ENCODE measurements at places on chromosomes 2 and 18.

DNA sequence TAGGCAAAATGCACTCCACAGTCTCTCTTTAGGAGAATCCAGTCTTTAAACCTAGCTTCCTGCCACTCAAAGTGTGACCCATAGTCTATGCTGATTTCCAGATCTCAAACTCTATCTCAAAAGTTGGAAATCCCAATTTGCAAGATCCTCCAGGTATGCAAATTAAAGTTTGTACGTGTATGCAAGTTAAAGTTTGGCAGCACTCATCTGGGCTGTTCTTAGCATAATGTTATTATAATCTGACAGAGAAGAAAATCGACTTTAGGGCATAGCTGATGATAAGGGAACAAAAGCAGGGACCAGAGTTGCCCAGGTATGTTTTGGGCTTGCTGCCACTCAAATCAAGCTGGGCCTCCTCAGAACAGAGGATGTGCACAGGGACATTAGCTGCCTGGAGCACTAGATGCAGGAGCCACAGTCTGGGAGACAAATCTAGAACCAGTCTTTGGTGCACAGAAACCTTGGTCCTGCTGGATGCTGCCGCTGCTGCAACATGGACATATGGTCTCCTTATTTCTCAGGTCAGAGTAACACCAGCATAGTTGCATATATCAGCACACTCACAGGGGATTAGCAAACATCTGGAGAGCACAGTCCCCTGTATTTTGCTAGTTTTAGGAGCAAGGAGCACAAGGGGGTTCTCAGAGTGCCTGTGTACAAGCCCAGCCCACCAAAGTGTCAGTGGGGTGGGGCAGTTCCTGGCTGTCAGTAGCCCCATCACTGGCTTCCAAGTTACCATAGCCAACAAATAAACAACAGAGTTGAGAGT, 242.6 kb downstream of the TTC32 start:
- H3K4me3 ChIP-seq = no peak overlapping the region
- no peak for DNase-seq
- no peaks in the 10 kb centered on the region for H3K36me3 ChIP-seq
- no peaks in the 10 kb centered on the region for H3K4me1 ChIP-seq
- no peak overlapping the region for H3K27ac ChIP-seq

DNA sequence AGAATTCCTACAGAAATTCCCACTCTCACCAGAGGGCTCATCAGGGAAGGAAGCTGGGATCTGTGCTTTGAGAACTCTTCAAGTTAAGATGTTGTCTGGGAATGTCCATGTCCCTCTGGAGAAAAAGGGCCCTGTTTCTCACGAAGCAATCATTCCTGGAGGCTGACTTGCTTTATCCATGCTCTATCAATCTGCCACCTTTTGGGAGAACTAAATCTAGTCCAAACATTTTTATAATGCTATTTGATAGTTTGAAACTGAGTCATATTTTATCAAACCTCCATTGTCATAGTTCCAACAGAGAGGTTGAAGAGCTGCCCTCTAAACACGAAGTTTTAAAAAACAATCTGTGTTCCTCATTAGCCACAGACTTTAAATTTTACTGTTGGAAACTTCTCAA, 219.2 kb downstream of the MTX2 start:
- no peak for DNase-seq
- H3K27me3 ChIP-seq = peaks cover 23% of the 10 kb centered on the region
- no peak overlapping the region for H3K4me3 ChIP-seq
- no peak overlapping the region for H3K27ac ChIP-seq

- no peak for DNase-seq
- H3K27ac ChIP-seq = no peak overlapping the region
- H3K4me3 ChIP-seq = no peak overlapping the region
- H3K4me1 ChIP-seq = peaks cover 8% of the 10 kb centered on the region
- H3K27me3 ChIP-seq = peaks cover 89% of the 10 kb centered on the region
These were observed 1.5 kb downstream of the CRYBA2 start for GRCh38 chr2:218991674-218992168.

DNA sequence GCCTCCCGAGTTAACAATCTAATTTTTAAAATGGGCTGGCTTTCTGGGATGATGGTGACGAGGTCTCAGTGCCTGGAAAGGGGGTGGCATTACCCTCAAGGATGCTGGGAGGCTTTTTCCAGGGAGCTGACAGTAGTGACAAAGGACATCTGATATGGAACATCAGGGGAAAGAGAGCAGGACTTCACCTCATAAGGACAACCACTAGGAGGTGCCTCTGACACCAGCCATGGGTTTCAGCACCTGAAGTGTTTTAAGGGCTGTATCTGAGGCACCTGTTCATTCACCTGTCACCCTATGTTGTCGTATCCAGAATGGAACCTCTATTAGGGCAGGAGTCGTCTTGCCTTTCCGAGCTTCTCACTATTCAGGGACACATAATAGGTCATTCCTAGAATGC, 10.8 kb downstream of the IL36B start:
- DNase-seq = no peak
- H3K36me3 ChIP-seq = no peaks in the 10 kb centered on the region
- H3K4me1 ChIP-seq = no peaks in the 10 kb centered on the region
- no peak overlapping the region for H3K4me3 ChIP-seq
- no peak overlapping the region for H3K27ac ChIP-seq
